Fibroblast of skin of back (primary cell): ENCODE measurements at places on chromosomes 4 and X.

DNA sequence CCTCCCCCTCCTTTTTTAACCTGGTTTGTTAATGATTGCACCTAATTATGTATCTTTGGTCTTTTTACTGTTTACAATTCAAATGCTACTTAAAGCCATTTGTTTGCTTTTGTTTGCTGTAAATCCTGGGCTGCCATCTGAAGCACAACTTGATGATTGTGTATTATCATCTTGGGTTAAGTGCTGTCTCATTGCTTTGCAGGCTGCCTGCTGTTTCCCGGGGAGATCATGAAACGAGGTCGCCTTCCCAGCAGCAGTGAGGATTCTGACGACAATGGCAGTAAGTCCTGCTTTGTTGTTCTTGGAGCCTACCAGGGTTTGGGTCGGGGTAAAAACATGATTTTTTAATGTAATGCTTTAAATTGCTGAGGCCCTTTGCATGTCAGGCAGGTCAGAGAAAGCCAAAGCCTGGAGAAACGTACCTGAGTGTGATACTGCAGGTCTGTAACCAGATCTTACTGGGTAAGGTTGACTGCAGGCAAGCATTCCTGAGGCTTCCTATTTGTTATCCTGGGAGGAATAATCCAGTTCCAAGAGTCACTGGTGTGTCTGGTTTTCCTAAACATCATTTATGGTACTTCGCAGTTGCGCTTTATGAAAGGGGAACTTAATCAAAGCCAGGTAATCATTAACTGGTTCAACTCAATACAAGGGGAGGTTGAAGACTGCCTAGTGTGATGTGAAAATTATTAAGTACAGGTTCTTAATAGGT lies 22.2 kb downstream of the JADE1 start:
- peak; percentile 44 for DNase-seq

DNA sequence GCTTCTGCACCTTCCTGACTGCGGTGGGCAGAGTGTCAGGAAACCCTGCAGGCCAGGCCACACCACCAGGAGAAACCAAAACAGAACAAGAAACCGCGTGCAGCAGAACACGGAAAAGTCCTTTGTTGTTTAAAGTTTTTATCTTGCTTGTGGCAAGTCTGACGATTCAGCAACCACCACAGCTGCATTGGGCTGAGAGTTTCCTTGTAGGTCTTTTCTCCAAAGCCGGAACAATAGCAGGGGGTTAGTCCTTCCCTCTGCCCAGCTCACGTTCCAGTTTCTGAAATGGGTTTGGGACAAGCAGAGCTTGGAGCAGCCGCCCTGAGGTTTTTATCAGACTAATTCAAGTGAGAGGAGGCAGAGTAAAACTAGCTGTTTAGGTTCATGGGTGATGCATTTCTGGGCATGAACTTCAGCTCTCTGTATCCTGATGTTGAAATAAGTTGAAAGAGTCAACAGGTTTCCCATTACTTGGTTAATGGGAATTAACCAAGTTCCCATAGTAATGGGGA lies 216.9 kb downstream of the PTTG2 start:
- no peak for DNase-seq

GRCh38 chr4:105234582-105234981 lies 87.9 kb downstream of the TET2 start:
- no peak for DNase-seq

DNA sequence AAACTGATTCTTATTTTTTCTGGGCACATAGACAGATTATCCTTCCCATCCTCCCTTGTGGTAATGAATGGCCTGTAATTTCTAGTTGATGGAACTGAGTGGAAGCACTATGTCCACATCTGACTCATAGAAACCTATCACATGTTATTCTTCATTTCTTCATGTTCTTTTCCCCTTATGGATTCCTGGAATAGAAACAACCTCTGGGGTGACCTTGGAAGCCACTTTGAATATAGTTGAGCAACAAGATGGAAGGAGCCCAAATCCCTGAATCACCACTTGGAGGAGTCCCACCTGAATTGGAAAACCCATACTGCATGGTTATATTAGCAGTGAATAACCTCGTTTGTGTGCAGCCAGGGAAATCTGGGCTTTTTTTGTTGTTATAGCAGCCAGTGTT lies 137.8 kb downstream of the MID1IP1 start:
- DNase-seq, result no peak

- no peak for DNase-seq
Observed at GRCh38 chrX:48800574-48801279, 1.1 kb upstream of the HDAC6 start.

GRCh38 chr4:10021653-10022023 lies 341 bp upstream of the SLC2A9 start:
- no peak for DNase-seq

DNA sequence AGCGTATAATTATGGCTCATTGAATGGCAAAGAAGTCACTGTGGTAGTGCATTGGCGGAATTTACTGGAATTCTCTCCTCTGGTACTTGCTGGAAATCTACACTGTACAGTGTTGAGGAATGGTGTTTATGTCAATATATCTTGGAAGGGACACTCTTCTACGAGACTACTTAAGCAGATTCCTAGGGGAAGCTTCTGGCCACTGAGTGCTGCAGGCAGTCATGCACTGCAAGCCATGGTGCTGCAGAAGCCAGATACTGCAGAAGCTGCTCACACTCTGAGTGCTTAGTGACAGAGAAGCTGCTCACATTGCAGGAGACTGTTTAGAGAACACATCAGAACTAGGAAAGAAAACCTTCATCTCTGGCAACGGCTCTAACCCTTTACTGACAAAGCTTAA lies 725.0 kb downstream of the CCSER1 start:
- peak; percentile 19 for DNase-seq

DNA sequence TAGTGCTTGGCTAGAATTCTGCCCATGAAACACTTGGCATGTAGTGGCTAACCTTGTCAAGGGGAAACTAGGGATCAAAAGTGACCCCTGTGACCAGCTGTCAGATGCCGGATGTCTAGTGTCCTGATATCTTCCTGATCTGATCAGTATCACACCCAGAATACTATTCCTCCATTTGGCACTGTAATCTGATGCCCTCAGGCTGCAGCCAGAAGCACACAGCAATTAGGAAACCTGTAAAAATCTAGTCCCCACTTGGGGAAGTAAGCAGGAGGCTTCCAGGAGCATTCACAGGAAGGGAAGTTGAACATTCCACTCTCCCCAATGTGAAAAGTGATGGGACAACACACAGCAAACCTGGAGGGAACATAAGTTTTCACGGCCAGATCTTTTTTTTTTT lies 125.1 kb downstream of the HS6ST2 start:
- DNase-seq, result no peak

DNA sequence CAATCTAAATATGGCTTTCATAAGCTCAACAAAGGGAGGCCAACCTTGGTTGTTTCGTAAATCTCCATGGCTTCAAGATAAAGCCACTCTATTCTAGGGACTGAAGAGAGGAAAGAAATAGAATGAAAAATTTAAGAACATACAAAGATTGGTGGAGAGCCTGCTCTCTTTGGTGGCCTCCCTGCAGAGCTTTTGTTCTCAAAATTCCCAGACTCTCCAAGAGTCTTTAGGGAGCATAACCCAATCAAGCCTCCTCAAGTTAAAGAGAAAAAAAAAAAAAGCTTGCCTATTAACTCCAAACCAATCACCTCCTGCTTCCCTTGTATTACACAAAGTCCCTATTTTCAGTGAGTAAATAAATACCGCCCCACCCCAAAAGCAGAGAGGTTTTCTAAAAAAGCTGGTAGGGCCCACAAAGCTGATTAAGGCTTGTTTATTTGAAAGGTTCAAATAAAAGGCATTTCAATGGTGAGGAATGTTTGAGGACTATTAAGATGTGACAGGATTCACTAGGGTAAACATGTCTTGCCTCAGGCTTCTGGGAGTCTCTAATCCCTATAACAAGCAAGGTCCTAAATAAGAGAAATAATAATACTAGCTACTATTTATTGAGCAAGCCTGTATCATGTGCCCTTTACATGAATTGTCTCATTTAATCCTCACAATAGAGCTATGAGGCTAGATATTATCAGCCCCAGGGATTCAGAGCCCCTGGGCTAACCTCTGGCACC lies 71.6 kb downstream of the GPC3 start:
- DNase-seq, result no peak

GRCh38 chr4:139559687-139560086 lies 3.7 kb upstream of the SETD7 start:
- DNase-seq, result no peak

- no peak for DNase-seq
Observed at GRCh38 chrX:48726596-48726995, 30.1 kb downstream of the SUV39H1 start.

DNA sequence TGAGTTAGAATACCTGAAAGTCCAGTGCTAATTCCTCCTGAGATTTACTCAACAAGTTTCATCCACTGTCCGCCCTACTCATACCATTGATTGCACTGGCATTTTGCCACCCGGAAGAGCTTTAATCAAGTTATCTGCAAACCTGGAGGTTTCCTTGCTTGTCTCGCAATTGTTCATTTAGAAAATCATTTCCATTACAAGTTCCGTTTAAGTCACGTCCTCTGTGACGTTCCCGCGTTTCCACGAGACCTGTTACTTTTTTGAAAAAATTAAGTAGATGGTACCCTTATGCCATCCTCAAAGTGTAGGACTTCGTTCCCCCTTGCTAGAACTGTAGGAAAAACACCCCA lies 761 bp upstream of the FRYL start:
- DNase-seq, result no peak

GRCh38 chr4:40283968-40284367 lies 51.2 kb upstream of the CHRNA9 start:
- DNase-seq, result no peak

DNA sequence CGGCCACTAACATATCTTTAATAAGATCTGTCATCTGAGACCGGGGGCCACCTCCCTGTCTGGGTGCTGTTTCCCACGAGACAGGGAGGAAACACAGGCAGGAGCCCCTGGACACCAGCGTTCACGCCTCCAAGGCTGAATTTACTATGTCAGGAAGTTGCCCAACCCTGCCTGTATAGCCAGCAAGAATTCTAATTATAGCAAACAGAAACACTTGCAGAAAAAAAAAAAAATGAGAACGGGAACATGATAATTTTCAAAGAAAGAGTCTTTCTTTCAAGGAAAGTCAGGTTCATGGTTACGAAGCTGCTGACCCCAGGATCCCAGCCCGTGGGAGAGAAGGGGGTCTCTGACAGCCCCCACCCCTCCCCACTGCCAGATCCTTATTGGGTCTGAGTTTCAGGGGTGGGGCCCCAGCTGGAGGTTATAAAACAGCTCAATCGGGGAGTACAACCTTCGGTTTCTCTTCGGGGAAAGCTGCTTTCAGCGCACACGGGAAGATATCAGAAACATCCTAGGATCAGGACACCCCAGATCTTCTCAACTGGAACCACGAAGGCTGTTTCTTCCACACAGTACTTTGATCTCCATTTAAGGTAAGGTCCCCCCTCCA lies at the start of gene IL3RA:
TSS of gene IL3RA (plus strand) at position 455 of the 613 bp plus-strand sequence. CDS start 4,981 bp downstream, outside the sequence.
- peak; percentile 15 for DNase-seq

GRCh38 chr4:7206911-7207567 lies 14.7 kb downstream of the SORCS2 start:
- peak; percentile 87 for DNase-seq
